Ureter (tissue), 1 donor: ENCODE measurements at places on chromosomes 3 and 15.
A peak's percentile ranks its signal among the peaks of the same experiment; 100 is the strongest.

GRCh38 chr15:87121336-87121735 lies 1041.7 kb downstream of the AGBL1 start:
- no peak for DNase-seq

GRCh38 chr3:162699291-162699690 lies 1202.7 kb downstream of the OTOL1 start:
- DNase-seq, result no peak

DNA sequence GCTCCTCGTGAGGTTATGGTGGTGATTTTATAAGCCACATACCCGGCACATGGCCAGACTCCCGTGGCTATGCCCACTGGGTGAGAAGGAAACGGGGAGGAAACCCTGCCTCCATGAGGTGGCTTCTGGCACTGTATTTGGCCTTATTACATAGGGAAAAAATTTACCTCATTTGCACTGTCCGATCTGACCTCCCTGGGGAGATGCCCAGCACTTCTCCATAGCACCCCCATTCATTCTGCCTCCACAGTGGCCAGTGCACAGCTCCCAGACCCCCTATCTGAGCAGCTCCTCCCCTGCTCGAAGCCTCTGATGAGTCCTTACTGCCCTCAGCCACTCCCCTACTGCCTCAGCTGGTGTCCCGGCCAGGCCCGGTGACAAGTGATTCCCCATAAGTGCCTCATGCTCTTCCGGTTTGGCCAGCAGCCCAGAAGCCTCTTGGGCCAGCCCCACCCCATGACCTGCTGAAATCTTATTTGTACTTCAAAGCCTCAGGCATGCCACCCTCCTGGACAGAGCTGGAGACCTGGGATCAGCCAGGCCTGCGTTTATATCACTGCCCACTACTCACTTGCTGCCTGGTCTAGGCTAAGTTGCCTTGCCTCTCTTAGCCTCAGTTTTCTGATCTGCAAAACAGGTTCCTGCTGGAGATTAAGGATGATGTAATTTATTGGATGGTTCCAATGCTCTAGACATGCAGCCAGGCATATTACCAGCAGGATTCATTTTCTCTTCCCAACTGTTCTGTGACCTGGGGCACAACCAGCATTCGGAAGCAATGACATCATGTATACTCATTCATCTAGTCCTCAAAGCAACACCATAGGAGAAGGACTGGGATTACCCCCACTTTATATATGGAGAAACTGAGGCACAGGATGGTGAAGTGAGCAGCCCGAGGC lies 30.6 kb upstream of the SLC6A6 start:
- DNase-seq, result peak; percentile 89

DNA sequence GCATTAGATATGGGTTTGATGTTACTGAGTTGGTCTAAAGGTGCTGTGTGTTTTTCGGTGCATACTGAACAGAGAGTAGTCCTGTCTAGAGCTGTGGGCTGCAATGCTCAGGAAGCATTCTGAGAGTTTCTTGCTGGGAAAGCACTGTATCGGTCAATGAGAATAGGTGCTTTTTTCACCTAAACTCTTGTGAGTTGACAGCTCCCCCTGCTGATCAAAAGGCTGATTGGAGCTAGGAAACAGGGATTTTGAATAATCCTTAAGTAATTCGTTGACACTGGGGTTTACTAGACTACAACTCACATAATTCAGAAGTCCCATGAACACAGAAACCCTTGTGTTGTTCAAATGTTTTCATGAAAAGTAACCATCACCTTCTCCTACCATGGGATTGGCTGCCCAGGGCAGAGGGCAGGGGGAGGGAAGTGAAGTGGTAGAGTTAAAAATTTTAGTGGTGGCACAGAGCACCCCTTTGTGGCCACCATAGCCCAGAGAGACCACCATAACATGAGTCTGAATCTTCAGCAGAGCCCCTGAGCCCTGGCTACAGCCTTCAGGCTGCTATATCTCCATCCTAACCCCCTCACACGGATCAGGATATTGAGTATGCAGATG lies 13.0 kb upstream of the MANF start:
- peak; percentile 66 for DNase-seq

- no peak for DNase-seq
Observed at GRCh38 chr15:40685376-40685775, 9.6 kb upstream of the RAD51 start.

DNA sequence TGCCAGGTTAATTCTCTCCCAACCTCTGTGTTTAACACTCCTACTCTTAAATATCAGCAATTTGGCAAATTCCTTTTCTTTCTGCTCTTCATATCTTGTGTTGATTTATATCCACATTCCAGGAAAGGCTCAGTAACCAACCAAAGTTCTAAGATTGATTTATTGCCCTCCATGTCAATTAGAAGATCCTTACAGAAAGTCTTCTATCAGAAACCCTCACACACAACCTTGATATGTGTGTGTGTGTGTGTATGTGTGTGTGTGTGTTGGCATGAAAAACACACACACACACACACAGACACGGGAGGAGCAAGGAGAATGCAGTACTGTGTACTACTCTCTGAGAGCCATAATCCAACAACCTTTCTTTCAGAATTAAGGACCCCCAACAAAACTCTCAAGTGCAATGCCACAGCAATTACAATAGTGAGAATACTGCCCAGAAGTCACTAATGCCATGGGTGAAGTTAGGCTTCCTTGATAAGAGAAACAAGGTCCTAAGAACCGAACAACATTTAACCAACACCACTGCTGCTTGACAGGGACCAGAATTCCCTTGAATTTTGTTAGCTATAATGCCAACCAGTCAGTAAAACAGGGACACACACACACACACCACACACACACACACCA lies 1.1 kb downstream of the LSAMP start:
- DNase-seq, result no peak

GRCh38 chr3:62378311-62378789 lies 5.0 kb upstream of the FEZF2 start:
- no peak for DNase-seq

GRCh38 chr15:95170561-95171380 lies 939.4 kb downstream of the MCTP2 start:
- no peak for DNase-seq

- DNase-seq, result peak; percentile 73
Observed at GRCh38 chr15:33068511-33068990, 126.0 kb downstream of the FMN1 start.
